IPS DF 19.7 (cell line): ENCODE measurements at places on chromosomes 5 and 9.

DNA sequence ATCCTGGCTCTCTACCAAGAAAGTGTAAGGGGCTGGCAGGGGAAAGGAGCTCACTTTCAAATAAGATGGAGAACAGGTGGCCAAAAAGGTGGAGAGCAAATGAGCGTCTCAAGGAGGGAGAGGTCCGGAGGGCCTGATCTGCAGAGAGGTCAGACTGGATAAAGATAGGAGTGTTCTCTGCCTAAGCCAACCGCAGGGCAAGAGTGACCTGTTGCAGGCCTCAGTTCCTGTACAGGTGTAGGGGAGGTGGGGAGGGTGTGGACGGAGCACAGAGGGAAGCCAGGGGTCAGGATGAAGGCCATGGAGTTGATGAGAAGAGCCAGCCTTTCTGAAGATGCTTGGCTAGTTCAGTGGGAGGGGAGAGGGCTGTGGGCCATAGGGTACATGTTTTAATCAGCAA lies 239.7 kb downstream of the HSPA4 start:
- DNase-seq: no peak

- DNase-seq: no peak
These were observed 175.0 kb downstream of the AUH start for GRCh38 chr9:91186632-91187108.

GRCh38 chr5:115246361-115246991 lies 16.2 kb downstream of the PGGT1B start:
- DNase-seq: no peak

- DNase-seq: no peak
These were observed 21.0 kb downstream of the EXOC3 start for GRCh38 chr5:463952-464351.

GRCh38 chr5:112691758-112692157 lies 45.9 kb upstream of the APC start:
- DNase-seq: peak; percentile 38

DNA sequence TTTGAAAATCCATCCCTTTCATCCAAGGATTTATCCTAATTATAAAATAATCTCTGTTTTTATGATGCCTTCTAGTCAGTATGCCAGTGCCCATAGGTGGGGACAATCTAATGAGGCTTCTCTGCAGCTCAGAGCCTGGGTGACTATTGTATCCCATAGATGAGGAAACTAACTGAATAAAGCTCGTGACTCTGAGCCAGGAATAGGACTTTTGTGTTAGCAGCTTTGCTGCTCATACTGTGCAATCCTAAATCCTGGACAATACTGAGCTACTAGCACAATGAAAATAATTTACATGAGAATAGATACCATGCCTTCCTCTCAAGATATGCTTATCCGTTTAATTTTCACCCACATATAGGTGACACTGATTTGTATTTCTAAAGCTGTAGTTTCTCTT lies 443.0 kb downstream of the PLK2 start:
- DNase-seq: no peak

GRCh38 chr5:116769470-116769869 lies 194.8 kb upstream of the SEMA6A start:
- DNase-seq: no peak

DNA sequence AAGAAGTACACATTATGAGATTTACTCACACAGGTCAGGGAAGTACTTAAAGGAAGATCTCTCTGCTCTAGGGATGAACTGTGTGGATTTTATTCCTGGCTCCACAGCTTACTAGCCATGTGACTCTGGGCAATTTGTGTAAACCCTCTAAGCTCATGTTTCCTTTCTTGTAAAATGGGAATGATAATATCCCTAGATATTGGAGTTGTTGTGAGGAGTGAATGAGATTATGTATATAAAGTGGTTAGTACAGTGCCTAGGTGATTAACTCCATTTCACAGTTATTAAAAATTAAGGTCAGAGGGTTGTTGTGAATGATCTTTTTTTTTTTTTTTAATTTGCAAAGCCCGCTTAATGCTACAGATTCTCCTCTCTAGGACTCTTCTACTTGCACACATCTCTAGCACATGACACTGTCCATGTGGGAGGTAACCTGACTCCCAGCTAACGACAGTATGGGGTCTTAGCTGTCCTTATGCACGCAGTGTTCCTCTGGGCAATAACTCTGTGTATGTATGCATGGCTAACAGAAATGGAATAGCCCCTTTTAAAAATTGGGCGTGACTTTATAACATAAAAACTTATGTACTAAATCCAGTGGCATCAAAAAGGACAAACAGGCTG lies 23.9 kb upstream of the MYOT start:
- DNase-seq: no peak

GRCh38 chr5:175027390-175027789 lies 303.0 kb downstream of the MSX2 start:
- DNase-seq: no peak

GRCh38 chr5:163569284-163569683 lies 63.9 kb downstream of the MAT2B start:
- DNase-seq: no peak

GRCh38 chr9:89360465-89360864 lies 42.2 kb downstream of the SECISBP2 start:
- DNase-seq: no peak

DNA sequence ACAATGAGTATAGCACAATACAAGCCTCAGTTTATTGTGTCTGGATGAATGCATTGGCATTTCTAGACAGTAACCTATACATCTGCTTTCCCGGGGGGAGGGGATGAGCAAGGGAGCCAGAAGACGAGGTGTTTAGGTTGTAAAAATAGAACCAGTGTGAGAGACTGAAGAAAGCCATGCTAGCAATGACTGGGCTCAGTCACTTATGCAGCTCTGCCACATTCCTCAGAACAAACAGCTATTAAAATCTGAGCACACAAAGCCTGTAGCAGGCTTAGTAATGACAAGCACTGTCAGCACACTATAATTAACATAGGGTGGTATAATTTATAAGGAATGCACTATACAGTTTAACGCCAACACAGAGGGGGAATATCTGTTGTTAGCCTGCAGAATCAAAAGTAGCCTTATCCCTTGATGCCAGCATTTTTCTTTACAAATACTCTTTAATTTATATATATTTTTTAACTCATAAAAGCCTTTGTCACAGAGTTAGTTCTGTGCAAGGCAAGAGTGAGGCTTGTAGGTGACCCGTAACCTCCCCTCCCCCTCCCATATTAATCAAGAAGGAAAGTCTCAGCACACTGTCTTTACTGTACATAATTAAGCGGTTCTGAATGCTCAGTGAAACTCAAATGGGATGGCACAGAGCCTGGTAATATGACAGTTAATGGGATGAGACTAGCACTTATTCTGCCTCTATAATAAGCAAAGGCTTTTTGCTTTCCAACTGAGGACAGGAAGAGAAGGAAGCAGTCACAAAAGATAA lies 295.4 kb downstream of the CSNK1G3 start:
- no peak for DNase-seq
